ENCODE measurements at places on chromosomes 11 and 22. TPM values are rescaled to one million over a fixed set of nuclear protein-coding genes. Genes with fewer than 3 reads are reported as not detected.

ADM2 gene
- total RNA-seq, result 0.13 TPM

DNA sequence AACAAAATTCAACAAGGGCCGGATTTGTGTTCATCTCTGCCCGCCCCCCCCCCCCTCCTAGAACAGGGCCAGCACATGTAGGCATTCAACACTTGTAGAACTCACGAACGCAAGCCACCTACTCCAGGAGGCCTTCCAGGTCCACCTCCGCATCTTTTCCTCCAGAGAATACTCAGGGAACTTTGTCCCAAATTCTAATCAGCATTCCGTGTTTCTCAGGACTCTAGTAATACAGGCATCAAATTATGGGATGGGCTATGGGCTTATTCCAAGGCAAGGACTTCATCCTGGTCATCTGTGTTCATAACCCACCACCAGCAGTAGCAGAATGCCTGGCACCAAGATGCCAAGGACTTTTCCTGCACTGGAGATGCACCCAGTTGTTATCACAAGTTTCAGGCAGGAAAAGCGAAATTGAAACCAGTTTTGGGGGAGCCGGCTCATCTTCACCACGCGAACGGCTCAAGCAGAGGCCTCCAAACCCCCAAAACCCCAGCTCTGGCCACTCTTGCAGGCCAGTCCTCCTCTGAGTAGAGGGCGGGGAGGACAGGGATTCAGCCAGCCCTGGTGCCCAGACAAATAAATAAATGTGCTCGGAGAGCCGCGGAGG, 462 bp downstream of the UBE2L6 start:
- DNase-seq, result peak; percentile 76

OR51E2 gene
- total RNA-seq, result not detected

GRCh38 chr11:68998390-68998911, 14.6 kb downstream of the MRGPRF start:
- DNase-seq, result peak; percentile 22

- no peak for DNase-seq
Measured at GRCh38 chr11:129639300-129639699, 176.3 kb upstream of the TMEM45B start.

DNA sequence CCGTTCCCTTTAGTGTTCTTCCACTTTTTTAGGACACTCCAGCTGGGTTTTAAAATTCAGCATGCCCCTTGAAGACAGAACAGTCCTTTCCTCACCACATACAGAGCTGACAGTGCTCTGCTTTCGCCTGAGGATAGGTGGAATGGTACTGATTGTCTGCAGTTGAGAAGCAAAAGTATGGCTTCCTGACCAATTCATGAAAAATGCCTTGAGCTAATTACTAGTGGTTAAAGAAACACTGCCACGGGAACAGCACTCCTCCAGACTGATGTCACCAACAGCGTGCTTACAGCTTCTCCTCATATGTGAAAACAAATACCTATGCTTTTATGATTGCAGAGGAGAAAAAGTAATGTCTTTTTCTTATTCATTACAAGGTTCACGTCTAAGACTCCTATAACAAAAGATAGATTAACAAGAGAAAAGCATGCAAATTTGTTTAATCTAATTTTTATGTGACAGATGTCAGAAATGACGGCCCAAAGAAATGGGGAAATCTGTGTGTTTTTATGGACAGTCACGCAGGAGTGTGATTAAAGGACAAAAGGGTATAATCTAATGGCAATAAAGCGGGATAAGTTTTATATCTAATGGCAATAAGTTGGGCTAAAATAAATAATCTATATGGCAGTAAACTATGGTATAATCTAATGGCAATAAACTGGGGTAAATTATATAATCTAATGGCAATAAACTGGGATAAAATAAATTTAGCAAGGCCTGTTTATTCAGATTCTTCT, 123.4 kb upstream of the ARHGAP42 start:
- no peak for DNase-seq

GRCh38 chr11:118000067-118000849, 14.1 kb downstream of the IL10RA start:
- no peak for DNase-seq

Measured in cardiac septum (tissue), 1 donor.